ENCODE measurements at places on chromosomes 3 and 15. TPM values are rescaled to one million over a fixed set of nuclear protein-coding genes. Genes with fewer than 3 reads are reported as not detected.

The TMOD3 gene
- 44.4 TPM for total RNA-seq

The FGF12 gene
- total RNA-seq: 28.6 TPM

The CCR9 gene
- total RNA-seq: not detected

The NEK10 gene
- 0.42 TPM for total RNA-seq

The CASR gene
- total RNA-seq: not detected

The ILDR1 gene
- total RNA-seq: 3.6 TPM

The TMEM207 gene
- total RNA-seq: not detected

The SUSD5 gene
- total RNA-seq: 2.1 TPM

The ADGRG7 gene
- total RNA-seq: 0.63 TPM

The SATB1 gene
- 37.5 TPM for total RNA-seq

The SLC28A2 gene
- total RNA-seq: 4.0 TPM

All from endodermal cell (in vitro differentiated cells).